Fibroblast of mammary gland (primary cell): ENCODE measurements at places on chromosomes 1 and 21.

GRCh38 chr1:113242481-113242880 is 147.8 kb upstream of the MAGI3 start:
- DNase-seq = no peak

GRCh38 chr1:158675563-158676323 is 10.8 kb downstream of the SPTA1 start:
- no peak for DNase-seq

DNA sequence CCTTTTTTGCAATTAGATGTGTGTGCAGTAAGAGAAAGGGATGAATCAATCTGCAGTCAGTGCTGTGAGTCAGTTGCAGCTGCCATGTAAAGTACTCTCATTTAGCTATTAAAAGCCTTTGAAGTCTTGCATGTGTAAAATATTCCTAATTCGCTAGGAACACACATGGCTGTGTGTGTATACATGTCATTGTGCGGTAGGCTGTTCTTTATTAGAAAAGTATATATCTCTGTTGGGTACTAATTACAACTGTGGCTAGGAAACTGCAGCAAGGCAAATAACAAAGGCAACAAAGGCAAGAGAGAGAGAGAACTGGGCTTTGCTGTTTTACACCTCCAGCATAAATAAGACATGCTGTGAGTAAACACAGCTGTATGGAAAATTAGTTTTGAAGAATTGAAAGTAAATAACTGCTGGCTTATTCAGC is 41.7 kb downstream of the EPB41 start:
- peak; percentile 43 for DNase-seq

DNA sequence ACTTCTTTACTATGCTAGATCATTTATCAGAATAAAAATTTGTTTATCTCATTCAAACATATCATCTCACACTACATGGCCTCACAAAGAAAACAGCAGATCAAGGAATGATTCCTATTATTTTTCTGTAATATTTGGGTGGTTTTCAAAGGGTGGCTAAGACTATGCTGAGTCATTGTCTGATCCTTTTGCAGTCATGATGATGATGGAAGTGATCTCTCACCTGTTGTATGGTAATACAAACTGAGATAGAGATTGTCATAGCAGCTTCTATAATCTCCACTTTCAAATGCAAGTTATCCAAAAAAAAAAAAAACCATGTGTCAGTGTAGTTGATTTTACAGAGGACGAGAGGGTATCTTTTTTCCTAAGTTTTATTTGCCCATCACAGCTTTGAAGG is 37.2 kb upstream of the GBP5 start:
- no peak for DNase-seq
